Natural killer cell (primary cell): ENCODE measurements at places on chromosomes 13 and 19.

DNA sequence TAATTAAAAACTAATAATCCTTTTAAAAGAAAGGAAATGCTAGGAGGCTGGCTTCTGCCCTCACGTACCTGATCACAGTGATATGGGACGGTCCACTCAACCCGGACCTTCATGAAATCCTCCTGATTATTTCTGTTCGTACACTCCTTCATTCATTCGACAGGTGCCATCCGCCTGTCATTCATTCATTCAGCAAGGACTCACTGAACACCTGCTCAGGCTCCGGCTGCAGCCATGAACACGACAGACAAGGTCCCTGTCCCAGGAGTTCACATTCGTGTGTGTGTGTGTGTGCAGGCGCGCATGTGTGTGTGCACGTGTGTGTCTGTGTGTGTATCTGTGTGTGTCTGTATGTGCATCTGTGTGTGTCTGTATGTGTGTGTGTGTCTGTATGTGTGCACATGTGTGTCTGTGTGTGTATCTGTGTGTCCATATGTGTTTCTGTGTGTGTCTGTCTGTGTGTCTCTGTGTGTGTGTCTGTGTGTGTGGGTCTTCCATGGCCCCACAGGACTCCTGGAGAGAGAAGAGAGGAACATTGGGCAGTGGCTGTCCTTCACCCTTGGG, 28.1 kb upstream of the CCNE1 start:
- H3K27ac ChIP-seq, result no peak overlapping the region
- H3K4me3 ChIP-seq, result no peak overlapping the region
- no peak for DNase-seq
- no peaks in the 10 kb centered on the region for H3K36me3 ChIP-seq
- H3K4me1 ChIP-seq, result no peaks in the 10 kb centered on the region
- H3K27me3 ChIP-seq, result no peaks in the 10 kb centered on the region

DNA sequence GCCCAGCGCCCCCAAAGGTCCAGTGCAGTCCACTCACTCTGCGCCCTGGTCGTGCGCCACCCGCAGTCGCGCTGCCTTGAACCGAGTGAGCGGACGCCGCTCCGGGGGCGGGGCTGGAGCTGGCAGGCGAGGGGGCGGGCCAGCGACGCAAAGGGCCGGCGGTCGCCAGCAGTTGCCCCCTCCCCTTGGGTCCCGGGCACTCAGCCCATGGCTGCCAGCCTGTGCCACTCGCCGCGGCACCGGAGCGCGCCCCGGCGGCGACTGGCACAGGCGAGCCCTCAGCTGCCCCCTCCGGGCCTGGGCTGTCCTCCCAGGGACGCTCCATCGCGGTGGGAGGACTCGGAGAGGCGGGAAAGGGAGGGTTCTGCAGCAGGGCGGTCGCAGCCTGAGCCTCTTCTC, at the start of gene S1PR5:
S1PR5 (minus strand) TSS at position 87 of the 399 bp plus-strand sequence. CDS start 2,436 bp downstream, outside the sequence.
- DNase-seq, result peak; percentile 70
- peak within 1 kb of the TSS; percentile 92 for H3K27ac ChIP-seq
- peaks cover 80% of the 10 kb centered on the region for H3K4me1 ChIP-seq
- H3K4me3 ChIP-seq, result peak within 1 kb of the TSS; percentile 97

- H3K27ac ChIP-seq, result no peak overlapping the region
- peaks cover 25% of the 10 kb centered on the region for H3K4me1 ChIP-seq
- no peak overlapping the region for H3K4me3 ChIP-seq
These were observed 731 bp upstream of the AKAP8L start for GRCh38 chr19:15419413-15420025.

- H3K4me1 ChIP-seq, result peaks cover 53% of the 10 kb centered on the region
- DNase-seq, result no peak
- no peak overlapping the region for H3K4me3 ChIP-seq
These were observed 1.4 kb upstream of the FZR1 start for GRCh38 chr19:3504735-3505134.

DNA sequence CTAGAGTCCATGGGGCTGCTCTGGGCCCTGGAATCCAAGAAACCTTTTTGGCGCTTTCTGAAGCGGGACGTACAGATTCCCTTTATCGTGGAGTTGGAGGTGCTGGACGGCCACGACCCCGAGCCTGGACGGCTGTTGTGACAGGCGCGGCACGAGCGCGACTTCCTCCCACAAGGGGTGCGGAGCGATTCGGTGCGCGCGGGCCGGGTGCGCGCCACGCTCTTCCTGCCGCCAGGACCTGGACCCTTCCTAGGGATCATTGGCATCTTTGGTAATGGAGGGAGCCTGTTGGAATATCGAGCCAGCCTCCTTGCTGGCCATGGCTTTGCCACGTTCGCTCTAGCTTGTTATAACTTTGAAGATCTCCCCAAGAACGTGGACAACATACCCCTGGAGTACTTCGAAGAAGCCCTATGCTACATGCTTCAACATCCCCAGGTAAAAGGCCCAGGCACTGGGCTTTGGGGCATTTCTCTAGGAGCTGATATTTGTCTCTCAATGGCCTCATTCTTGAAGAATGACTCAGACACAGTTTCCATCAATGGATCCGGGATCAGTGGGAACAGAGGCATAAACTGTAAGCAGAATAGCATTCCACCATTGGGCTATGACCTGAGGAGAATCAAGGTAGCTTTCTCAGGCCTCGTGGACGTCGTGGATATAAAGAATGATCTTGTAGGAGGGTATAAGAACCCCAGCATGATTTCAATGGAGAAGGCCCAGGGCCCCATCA, 3.5 kb upstream of the ZFP82 start:
- no peak overlapping the region for H3K27ac ChIP-seq
- H3K36me3 ChIP-seq, result no peaks in the 10 kb centered on the region
- H3K27me3 ChIP-seq, result peaks cover 7% of the 10 kb centered on the region
- no peak overlapping the region for H3K4me3 ChIP-seq
- peaks cover 15% of the 10 kb centered on the region for H3K4me1 ChIP-seq

DNA sequence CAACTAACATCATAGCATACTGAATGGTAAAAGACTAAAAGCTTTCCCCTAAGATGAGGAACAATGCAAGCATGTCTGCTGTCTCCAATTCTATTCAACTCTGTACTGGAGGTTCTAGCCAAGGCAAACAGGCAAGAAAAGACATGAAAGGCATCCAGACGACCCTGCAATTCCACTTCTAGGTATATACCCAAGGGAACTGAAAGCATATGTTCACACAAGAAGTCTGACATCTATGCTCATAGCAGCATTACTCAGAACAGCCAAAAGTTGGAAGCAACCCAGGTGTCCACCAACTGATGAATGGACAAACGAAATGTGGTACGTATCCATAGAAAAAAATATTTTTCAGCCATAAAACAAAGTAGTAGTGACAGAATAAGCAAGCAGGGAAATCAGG, 39.1 kb downstream of the PEPD start:
- H3K27ac ChIP-seq, result no peak overlapping the region
- H3K27me3 ChIP-seq, result no peaks in the 10 kb centered on the region
- no peaks in the 10 kb centered on the region for H3K4me1 ChIP-seq
- DNase-seq, result no peak
- H3K4me3 ChIP-seq, result no peak overlapping the region
